Activated T-cell treated with anti-CD3 and anti-CD28 coated beads, Interleukin-2, amount 50 U/mL, for 4 hours (primary cell): ENCODE measurements at places on chromosomes 7 and 10. TPM values are rescaled to one million over a fixed set of nuclear protein-coding genes. Genes with fewer than 3 reads are reported as not detected.

Gene ARHGEF5
- 5.7 TPM for total RNA-seq

Gene TLX1
- not detected for total RNA-seq

Gene VGF
- not detected for total RNA-seq

GRCh38 chr7:88357294-88357693 lies 50.6 kb upstream of the STEAP4 start:
- DNase-seq: no peak

DNA sequence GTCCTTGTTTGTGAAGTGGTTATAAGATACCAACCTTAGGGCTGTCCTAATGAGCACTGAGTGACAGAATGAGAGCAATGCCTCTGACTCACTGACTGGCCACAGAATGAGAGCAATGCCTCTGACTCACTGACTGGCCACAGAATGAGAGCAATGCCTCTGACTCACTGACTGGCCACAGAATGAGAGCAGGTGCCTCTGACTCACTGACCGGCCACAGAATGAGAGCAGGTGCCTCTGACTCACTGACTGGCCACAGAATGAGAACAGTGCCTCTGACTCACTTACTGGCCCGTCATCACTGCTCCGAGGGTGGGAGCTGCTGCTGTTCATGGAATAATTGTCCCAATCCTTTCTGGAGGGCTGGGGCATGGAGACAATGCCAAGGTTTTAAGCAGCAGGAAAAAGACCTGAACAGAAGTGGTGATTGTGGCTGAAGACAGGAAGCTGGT lies 265.2 kb upstream of the PPP2R2D start:
- DNase-seq: no peak

DNA sequence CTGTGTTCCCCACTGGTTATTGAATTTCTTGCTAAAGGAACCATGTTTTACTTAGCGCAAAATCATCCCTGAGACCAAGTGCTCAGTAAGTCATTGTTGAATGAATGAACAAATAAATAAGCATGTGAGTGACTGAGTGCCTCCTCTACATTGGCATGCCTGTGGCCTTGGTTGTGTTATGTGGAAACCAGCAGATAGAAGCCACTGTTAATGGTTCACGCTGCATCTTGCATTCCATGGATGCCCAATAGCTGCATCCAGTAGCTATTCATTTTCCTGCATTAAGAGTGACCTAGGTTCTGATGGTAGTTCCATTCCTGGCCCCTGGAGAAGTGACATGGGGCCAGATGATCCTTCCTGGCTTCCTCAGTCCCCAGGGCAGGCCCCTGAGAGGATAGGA lies 113.3 kb upstream of the BMPER start:
- no peak for DNase-seq

DNA sequence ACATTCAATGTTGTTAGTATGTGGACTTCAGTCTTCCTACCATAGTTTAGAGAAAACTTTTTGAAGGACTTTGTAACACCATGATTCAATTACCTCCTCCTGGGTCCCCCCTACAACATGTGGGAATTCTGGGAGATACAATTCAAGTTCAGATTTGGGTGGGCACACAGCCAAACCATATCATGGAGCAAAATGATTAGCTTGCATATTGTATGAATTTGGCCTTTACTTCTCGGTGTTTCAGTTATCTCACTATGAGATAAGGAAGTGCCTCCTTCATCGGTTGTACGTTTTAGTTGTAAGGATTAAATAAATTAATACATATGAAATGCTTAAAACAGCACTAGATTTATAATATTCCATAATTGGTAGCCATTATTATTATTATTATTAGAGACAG lies 428.7 kb downstream of the EXOC4 start:
- DNase-seq: no peak

GRCh38 chr10:32121648-32122047 lies 65.4 kb upstream of the KIF5B start:
- DNase-seq: no peak
